ENCODE measurements at places on chromosomes 3 and 15.
A peak's percentile ranks its signal among the peaks of the same experiment; 100 is the strongest.

DNA sequence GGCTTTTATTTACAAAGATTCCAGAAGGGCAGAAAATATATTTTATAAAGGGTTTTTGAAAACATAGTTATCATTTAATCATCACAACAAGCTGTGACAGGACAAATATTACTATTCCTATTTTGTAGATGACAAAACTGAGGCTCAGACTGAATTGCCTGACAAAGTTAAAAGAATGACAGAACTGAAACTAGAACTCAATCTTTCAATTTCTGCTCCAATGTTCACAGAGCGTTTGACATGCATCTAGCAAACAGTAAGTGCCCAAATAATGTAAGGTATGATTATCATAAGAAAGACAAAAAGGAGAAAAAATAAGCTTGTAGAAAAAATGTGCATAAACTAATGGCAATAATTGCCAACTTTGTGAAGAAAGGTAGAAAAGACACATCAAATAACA is 61.9 kb downstream of the SCAPER start:
- no peak for DNase-seq
- H3K27ac ChIP-seq, result no peak overlapping the region
- no peaks in the 10 kb centered on the region for H3K36me3 ChIP-seq
- no peak overlapping the region for H3K4me3 ChIP-seq
- H3K4me1 ChIP-seq, result no peaks in the 10 kb centered on the region
- no peaks in the 10 kb centered on the region for H3K27me3 ChIP-seq

DNA sequence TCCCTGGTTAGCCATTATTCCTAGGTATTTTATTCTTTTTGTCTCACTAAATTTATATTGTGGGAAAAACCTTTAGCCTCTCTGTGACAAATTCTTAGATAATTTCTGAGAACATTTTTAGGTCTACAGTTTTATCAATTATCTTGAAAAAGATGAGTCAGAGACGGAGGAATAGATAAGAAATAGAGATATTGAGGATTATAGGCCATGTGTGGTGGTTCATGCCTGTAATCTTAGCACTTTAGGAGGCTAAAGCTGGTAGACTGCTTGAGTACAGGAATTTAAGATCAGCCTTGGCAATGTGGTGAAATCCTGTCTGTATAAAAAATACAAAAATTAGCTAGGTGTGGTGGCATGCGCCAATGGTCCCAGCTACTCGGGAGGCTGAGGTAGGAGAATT is 960.2 kb downstream of the SQOR start:
- no peaks in the 10 kb centered on the region for H3K4me1 ChIP-seq
- H3K27me3 ChIP-seq, result no peaks in the 10 kb centered on the region
- no peaks in the 10 kb centered on the region for H3K36me3 ChIP-seq
- no peak overlapping the region for H3K4me3 ChIP-seq

GRCh38 chr3:52561028-52561747 is 24.8 kb downstream of the UQCC5 start:
- no peak overlapping the region for H3K27ac ChIP-seq
- no peak overlapping the region for H3K4me3 ChIP-seq
- no peak for DNase-seq
- H3K4me1 ChIP-seq, result no peaks in the 10 kb centered on the region

- DNase-seq, result no peak
- no peaks in the 10 kb centered on the region for H3K36me3 ChIP-seq
- H3K27ac ChIP-seq, result peak overlapping the region; percentile 17
- no peaks in the 10 kb centered on the region for H3K27me3 ChIP-seq
These were observed 219.7 kb downstream of the SLCO3A1 start for GRCh38 chr15:92073044-92073785.

- H3K4me1 ChIP-seq, result no peaks in the 10 kb centered on the region
- no peak overlapping the region for H3K4me3 ChIP-seq
- H3K27ac ChIP-seq, result no peak overlapping the region
- no peak for DNase-seq
- H3K27me3 ChIP-seq, result no peaks in the 10 kb centered on the region
- H3K36me3 ChIP-seq, result no peaks in the 10 kb centered on the region
These were observed 13.1 kb downstream of the ZBTB47 start for GRCh38 chr3:42666577-42666998.

- DNase-seq, result no peak
- no peaks in the 10 kb centered on the region for H3K36me3 ChIP-seq
- H3K4me1 ChIP-seq, result no peaks in the 10 kb centered on the region
- H3K4me3 ChIP-seq, result no peak overlapping the region
- no peaks in the 10 kb centered on the region for H3K27me3 ChIP-seq
- peak overlapping the region; percentile 17 for H3K27ac ChIP-seq
These were observed 205.7 kb downstream of the UACA start for GRCh38 chr15:70557521-70558258.

GRCh38 chr15:46956456-46956855 is 760.8 kb upstream of the SEMA6D start:
- no peaks in the 10 kb centered on the region for H3K4me1 ChIP-seq
- H3K36me3 ChIP-seq, result no peaks in the 10 kb centered on the region
- no peak overlapping the region for H3K27ac ChIP-seq
- H3K27me3 ChIP-seq, result no peaks in the 10 kb centered on the region
- no peak for DNase-seq

- no peaks in the 10 kb centered on the region for H3K27me3 ChIP-seq
- H3K4me1 ChIP-seq, result no peaks in the 10 kb centered on the region
- no peak overlapping the region for H3K4me3 ChIP-seq
- H3K27ac ChIP-seq, result no peak overlapping the region
- no peak for DNase-seq
These were observed 532.2 kb downstream of the NTRK3 start for GRCh38 chr15:87724330-87724729.

DNA sequence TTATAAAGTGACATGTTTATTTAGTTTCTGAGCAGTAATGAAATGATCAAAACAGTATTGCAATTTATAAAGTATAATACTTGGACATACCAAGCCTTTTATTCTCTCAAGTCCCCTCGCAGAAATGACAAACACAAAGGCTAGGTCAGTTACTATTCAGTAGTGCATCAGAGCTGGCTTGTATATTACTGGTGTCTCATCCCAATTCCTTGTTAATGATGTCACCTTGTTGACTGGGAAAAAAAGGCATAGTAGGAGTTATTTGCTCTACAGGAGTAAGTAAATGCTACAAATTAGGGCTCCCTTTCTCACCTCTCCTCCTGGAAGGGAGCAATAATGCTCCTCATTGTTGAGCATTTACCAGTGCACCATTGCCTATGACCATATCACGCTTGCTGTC is 317.6 kb downstream of the CHL1 start:
- H3K4me3 ChIP-seq, result no peak overlapping the region
- DNase-seq, result no peak
- H3K36me3 ChIP-seq, result no peaks in the 10 kb centered on the region
- H3K27ac ChIP-seq, result no peak overlapping the region
